Activated CD4-positive, alpha-beta T cell treated with anti-CD3 and anti-CD28 coated beads for 1 hour (primary cell): ENCODE measurements at places on chromosomes 12 and 14.

DNA sequence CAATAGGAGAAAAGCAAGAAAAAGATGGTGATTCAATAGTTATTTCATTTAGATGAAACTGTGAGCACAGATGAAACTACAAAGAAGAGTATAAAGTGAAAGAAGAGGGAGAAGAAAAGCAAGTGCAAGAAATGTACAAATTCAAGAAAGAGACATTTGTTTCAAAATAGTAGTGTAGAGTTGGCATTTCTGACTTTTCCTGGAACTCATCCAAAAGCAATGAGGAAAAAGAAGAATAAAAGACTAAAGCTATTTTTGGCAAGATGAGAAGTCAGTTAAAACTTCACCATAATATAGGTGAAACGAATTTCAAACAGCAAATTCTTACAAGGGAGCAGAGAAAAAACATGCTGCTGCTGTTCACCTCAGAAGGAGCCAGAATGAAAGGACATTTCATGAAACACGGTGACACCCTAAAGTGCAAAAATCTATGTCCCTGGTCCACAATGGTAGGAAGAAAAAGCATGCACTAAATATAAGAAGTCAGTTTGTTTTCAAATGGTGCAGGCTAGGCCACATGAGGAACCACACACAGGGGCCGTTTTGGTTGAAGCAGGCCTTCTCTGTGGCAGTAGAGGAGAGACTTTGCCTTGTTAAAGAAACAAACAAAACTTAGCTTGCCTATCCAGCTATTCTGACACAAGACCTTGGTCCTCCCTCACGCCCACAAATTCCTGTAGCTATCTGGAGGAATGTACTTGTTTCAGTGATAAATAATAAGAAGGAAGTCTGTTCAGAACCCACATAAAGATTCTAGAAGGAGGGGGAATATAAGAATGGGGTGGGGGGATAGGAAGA, 11.1 kb upstream of the CMAS start:
- DNase-seq: no peak

DNA sequence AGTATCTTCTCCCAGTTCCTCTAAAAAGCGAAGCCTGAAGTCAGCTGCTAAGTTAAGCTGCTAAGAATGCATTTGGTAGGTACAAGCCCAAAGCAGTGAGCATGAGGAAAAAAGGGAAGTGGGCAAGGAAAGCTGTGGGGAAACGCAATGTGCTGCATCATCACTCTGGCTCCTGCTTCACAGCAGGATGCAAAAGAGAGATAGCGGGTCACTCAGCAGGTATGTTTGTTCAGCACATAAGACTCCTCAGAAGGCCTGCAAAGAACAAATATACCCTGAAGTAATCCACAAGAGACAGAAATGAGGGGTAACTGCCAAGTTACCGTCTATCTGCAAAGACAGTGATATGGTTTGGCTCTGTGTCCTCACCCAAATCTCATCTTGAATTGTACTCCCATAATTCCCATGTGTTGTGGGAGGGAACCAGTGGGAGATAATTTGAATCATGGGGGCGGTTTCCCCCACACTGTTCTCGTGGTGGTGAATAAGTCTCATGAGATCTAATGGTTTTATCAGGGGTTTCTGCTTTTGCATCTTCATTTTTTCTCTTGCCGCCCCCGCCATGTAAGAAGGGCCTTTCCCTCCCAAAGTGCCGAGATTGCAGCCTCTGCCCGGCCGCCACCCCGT, 127.4 kb upstream of the EGLN3 start:
- no peak for DNase-seq

- no peak for DNase-seq
Measured at GRCh38 chr14:36829547-36829946, 167.9 kb downstream of the PAX9 start.

DNA sequence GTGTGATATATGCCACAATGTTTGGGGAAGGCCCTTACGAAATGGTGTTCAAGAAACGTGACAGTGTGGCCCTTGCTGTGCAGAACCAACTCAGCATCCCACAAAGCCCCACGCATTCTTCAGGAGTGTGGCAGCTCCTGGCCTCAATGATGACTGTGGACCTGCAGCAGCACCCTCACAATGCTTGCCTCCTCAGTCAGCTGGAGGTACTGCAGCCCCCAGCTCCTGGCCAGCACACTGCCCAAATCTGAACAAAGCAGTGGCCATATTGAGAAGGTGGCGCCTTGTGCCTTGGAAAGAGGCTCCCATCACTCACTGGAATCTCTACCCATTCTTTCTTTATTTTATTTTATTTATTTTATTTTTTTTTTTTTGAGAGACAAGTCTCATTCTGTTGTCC, 10.4 kb downstream of the POLE2 start:
- DNase-seq: no peak

GRCh38 chr14:54804538-54805041, 98.0 kb downstream of the GCH1 start:
- no peak for DNase-seq

GRCh38 chr14:58663494-58664111, 25.8 kb downstream of the DACT1 start:
- DNase-seq: no peak

- no peak for DNase-seq
Measured at GRCh38 chr12:10861366-10861765, 12.1 kb upstream of the PRR4 start.

DNA sequence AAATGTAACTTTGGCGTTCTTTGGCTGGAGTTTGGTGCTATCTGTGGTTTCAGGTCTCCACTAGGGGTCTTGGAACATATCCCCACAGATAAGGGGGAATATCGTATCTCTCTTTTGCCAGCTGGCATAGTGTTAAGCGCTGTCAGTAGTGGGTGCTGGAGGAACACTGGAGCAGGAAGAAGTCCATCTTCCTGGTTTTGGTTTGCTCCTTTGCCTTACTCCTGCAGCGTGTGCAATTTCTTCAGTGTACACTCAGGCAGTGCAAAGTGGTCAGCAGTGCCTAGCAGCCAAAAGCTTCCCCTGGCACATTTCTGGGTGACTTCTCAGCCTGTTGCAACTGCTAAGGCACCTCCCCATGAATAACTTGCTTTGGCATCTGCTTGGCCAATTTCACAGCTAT, 11.7 kb upstream of the RIPK3 start:
- DNase-seq: no peak
